ENCODE measurements at places on chromosomes 2 and 18.

DNA sequence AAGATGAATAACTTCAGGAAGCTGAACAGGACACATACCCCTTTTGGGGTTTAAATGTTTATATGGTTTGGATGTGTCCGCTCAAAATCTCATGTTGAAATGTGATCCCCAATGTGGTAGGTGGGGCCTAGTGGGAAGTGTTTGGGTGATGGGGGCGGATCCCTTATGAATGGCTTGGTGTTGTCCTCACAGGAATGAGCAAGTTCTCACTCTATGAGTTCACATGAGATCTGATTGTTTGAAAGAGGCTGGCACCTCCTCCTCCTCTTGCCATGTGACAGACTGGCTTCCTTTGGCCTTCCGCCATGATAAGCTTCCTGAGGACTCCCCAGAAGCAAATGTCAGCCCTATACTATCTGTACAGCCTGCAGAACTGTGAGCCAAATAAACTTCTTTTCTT lies 88.6 kb upstream of the ZNF532 start:
- DNase-seq: no peak

- DNase-seq: no peak
Observed at GRCh38 chr18:72908181-72908580, 40.4 kb upstream of the NETO1 start.

- peak; percentile 23 for DNase-seq
Observed at GRCh38 chr2:38554973-38555595, 47.6 kb downstream of the HNRNPLL start.

DNA sequence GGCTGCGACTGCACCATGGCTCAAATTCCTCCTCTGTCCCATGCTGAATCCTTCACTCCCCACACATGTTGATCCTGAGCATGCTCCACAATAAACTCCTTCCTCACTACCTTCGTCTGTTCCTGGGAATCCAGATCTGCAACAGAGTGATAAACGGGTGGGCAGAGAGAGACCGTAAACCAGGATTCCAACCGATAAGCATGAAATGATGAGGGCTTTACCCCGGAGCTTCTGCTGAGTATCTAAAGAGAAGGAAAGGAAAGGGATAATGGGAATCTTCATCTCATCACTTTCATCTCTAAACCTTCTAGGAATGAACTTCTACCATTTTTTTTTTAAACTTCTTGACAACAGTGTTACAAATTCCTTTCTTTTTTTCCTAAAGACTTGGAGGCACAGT lies 329.3 kb upstream of the TNP1 start:
- DNase-seq: no peak

- no peak for DNase-seq
Observed at GRCh38 chr2:112181571-112182290, 43.5 kb downstream of the FBLN7 start.

DNA sequence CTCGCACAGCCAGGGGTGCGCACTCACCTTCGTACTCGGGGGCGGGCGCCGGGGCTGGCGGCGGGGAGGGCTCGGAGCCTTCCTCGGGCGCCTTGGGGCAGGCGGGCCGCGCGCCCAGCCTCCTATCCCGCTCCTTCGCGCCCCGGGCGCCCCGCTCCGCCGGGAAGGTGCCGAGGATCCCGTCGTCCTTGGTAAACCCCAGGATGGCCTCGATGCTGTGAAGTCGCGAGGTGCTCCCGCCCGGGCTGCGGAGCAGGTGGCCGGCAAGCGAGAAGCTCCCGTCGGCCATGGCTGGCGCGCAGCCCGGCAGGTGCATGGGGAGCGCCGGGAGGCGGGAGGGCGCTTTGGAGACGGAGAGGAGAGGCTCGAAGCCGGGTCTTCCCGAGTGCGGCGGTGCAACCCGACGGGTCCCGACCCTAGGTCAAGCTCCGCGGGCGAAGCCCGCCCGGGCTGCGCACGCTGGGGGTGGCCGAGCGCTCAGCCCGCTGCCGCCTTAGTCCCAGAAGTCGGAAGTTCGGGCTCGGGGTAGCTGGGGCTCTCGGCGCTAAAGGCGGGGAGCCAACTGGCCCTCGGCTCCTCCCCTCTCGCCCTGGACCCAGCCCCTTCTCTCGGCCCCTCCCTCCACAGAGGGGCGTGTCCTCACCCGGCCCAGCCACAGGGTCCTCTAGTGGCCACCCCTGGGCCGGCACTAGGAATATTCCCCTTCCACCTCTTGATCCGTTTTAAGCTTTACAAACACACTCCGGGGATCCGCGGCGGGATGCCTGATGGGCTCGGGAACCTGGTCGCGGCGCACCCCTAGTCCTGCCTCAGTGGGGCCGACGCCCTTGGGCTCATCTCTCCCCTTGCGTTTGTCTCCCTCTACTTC lies at the start of gene RAX:
Gene RAX (minus strand): TSS at position 564 of the 868 bp plus-strand sequence. CDS start 248 bp downstream, at position 316.
- peak; percentile 32 for DNase-seq

- no peak for DNase-seq
Observed at GRCh38 chr2:138512672-138513071, 11.1 kb downstream of the SPOPL start.

DNA sequence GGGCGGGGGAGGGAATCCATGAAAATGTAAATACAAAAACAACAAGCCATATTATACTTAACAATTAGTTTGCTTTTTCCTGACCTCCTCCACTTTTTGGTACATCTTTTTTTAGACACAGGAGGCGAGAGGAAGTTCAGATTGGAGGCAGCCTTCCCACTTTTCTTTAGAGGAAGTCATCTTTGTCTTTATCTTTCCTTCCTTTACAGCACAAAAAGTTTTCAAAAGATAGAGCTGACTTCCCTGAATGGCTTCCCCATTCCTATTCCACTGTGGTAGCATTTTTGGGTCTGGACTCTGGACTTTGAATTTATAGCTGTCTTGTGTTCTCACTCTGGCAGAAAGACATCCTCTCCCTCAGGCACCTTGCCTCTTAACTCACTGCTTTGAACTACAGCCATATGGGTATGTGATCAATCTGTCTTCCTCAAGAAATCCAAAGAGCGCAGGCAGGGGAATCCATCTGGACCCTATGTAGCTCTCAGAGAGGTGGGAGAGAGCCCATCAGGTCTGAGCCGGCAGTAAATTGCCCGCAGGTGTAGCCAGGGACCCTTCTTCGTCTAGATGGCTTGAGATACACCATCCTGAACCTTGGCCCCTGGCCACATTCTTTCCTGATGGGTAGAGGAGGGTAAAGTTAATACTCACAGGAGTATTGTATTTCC lies 101.9 kb downstream of the AQP4 start:
- DNase-seq: no peak

GRCh38 chr18:74715865-74716712 lies 118.4 kb downstream of the ZNF407 start:
- DNase-seq: no peak

DNA sequence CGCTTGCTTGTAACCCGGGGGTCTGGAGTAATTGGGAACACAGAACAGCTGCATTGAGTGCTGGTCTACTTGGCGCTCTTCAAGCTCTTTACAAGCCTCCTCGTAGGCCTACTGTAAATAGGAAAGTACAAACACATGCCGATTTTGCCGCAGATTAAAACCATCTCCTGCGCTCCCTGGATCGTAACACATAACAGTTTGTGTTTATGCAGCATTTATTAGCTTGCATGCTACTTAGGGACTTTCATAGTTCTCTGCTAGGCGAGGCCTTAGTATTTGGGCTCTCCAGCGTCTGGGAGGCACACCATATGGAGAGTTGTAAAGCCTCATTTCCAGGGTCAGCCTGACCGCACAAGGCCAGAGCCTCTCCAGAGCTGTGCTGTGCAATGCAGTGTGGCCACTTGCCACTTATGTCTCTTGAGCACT lies 84.0 kb upstream of the HAAO start:
- no peak for DNase-seq

DNA sequence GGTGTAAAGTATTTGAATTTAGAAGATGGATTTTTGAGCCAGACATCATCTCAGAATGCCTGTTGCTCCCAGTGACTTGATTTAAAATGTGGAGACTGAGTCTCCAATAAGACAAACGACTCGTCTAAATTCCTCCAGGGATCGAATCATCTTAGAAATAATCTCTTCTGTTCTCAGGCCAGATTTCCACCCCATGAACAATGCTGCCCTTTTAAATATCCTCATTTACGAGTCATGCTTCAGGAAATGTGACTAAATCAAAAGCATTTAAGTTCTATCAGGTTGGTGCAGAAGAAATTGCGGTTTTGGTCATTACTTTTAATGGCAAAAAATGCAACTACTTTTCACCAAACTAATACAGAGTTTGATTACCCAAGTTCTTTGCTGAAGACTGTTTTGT lies 684.6 kb upstream of the SOX11 start:
- no peak for DNase-seq

DNA sequence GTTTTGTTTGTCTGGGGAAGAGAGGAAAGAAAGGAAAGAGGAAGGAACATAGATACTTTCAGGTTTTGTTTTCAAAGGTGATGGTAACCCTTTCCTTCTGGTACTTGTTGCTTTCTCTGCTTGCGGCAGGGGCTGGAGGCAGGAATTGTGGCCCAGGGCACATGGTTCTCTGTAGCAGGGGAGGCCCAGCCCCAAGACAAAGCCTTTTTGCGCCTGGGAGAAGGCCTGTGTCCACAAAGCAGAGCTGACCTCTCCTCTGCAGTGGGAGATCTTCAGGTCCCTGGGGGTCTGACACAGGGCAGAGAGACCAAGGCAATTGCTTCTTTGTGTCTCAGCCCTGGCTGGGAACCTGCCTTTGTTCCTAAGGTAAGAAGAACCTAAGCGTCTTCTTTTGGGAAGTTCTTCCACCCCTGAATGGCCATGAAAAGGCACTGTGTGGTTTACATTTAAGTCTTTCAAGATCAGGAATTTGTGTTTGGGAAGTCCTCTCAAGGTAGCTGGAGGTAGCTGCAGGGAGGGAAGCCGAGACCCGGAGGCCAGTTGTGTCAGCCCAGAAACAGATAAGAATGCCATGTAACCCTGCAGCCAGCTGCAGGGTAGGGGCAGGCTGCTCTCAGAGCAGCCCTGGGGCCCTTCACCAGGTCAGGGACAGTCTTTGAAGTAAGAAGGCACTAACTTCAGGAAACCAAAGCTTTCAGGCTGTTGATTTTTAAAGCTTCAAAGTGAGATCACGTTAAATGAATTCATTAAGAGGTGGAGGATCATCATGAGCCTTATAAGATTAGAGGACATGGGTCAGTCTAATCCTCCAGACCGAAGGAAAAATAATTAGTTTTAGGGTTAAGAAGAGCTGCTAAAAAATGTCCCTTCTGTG lies 119.3 kb downstream of the STPG4 start:
- DNase-seq: no peak

DNA sequence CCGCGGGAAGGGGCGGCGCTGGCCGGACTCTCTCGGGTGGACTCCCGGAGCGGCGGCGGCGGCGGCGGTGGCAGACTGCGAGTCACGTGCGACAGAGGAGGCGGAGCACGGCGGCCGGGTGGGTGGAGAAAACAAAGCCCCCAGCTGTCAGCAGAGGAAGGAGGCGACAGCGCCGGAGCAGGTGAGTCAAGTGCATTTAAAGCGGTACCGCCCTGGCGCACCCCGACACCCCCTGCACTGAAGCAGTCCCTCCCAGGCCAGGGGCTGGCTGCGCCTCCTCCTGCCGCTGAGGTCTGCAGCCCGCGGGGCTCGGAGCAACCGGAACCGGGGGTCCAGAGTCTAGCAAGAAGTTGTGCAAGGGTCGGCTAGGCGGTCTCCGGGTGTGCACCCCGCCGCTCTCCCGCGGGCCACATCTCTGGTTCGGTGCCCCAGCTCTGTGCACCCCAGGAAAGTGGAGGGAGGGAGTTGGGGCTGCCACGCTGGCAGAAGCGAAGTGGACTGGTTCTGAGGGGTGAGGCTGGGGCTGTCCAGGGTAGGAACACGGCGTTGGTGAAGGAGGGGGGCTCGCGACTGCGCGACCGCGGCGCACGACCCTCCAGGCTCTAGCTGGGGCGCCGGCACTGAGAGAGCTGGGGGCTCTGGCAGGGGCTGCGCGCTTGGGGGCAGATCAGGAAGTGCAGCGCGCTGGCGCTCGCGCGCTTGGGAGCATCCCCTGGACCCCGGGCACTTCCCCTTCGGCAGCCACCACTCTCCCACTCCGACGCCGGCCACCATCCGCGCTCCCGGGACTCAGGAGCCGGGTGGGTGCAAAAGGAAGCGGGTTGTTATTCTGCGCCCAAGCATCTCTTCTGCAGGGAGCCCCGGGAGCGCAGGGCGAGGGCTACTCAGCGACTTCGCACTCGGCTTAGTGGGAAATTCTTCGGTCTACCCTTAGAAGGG lies 64.0 kb upstream of the MAPRE2 start:
- DNase-seq: peak; percentile 77

- no peak for DNase-seq
Observed at GRCh38 chr2:160144280-160144990, 55.6 kb downstream of the ITGB6 start.

DNA sequence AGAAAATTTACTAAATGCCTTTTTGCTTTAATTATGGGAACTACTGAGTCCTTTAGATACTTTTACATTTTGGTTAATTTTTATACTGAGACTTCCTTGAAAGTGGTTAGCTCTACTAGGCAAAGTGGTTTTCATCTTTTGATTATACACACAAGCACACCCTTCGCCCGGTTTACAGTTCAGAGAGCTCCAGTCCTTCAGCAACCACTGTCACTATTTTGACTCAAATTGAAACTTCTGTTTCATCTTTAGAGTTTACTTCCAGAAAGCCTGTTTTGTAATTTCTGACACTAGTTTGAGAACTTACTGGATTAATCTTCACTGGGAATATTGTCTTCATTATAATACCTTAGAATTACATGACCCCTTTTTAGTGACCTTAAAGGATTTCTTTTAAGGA lies 140.3 kb upstream of the FOSL2 start:
- DNase-seq: no peak

GRCh38 chr2:218954541-218955300 lies 4.7 kb upstream of the CDK5R2 start:
- no peak for DNase-seq

GRCh38 chr2:138018866-138019688 lies 54.8 kb downstream of the HNMT start:
- no peak for DNase-seq

DNA sequence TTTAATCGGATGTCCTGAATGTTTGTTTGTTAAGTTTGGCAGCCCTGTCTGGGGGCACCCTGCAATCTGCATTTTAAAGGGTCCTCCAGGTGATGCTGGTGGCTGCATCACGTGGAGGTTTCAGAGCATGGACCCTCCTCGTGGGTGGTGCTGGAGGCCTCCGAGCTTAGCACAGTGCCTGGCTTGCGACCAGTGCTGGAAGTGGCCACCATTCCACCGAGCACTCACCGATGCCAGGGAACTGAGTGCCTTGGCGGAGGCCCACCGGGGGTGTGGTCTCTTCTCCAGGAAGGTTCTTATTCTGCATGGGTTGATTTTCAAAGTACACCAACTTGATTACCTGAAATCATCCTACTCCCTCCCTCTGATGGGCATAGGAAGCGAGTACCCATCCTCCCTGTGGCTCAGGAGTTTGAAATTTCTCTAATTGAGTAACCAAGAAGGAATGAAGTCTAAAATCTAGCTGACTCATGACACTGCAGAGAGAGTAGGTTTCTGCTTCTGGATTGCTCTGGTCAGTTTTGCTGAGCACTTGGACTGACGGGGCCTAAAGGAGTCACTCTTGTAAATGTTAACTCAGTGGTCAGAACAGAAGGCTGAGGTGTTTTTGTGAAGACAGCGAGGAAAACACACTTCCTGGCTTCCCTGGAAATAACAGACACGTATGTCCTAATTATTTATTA lies 58.1 kb upstream of the SLC66A3 start:
- DNase-seq: no peak

- no peak for DNase-seq
Observed at GRCh38 chr2:164275659-164276058, 345.6 kb downstream of the GRB14 start.

Data from NCI-H2227 treated with DMSO at 0.1 percent for 48 hours (cell line).